Activated T-helper 2 cell treated with anti-CD3 and anti-CD28 coated beads, Interferon-gamma antibody, Interleukin-2, Interleukin-4, amounts not matched to agents 10 μg/mL and 5 μg/mL and 100 μg/mL, durations not matched to agents 14 hours and 24 hours and 36 hours (primary cell): ENCODE measurements at places on chromosomes 6 and 20.

GRCh38 chr6:12414096-12414675 lies 124.0 kb downstream of the EDN1 start:
- H3K4me1 ChIP-seq: no peaks in the 10 kb centered on the region
- no peak overlapping the region for H3K4me3 ChIP-seq
- H3K27ac ChIP-seq: no peak overlapping the region
- DNase-seq: no peak
- H3K36me3 ChIP-seq: no peaks in the 10 kb centered on the region

- H3K27ac ChIP-seq: no peak overlapping the region
- H3K27me3 ChIP-seq: peaks cover 2% of the 10 kb centered on the region
- no peaks in the 10 kb centered on the region for H3K4me1 ChIP-seq
- no peak for DNase-seq
- H3K36me3 ChIP-seq: no peaks in the 10 kb centered on the region
- no peak overlapping the region for H3K4me3 ChIP-seq
Observed at GRCh38 chr6:69907981-69908498, 41.7 kb downstream of the COL19A1 start.

GRCh38 chr6:90586546-90586835 lies 381 bp downstream of the MAP3K7 start:
- H3K27me3 ChIP-seq: peaks cover 17% of the 10 kb centered on the region
- H3K4me1 ChIP-seq: peaks cover 44% of the 10 kb centered on the region
- DNase-seq: no peak

DNA sequence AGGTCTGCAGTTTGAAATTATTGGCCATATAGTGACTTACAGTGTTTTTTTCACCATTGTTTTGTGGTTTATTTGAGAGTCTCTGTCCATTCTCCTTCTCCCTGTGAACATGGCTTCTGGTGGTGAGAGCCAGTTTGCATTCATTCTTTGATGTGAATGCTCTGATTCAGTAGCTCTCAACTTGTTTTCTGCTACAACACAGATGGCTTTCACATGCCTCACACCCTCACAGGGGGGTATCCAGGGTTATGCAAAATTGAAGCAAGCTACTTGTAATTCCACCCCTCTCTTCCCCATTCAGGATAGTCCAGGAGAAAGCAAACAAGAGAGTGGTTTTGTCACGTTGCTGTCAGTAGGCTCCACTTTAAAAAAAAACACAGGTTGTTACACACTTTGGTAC lies 55.6 kb downstream of the SLX4IP start:
- no peak overlapping the region for H3K4me3 ChIP-seq
- no peak overlapping the region for H3K27ac ChIP-seq
- no peaks in the 10 kb centered on the region for H3K27me3 ChIP-seq
- peaks cover 9% of the 10 kb centered on the region for H3K36me3 ChIP-seq
- H3K4me1 ChIP-seq: peaks cover 34% of the 10 kb centered on the region

DNA sequence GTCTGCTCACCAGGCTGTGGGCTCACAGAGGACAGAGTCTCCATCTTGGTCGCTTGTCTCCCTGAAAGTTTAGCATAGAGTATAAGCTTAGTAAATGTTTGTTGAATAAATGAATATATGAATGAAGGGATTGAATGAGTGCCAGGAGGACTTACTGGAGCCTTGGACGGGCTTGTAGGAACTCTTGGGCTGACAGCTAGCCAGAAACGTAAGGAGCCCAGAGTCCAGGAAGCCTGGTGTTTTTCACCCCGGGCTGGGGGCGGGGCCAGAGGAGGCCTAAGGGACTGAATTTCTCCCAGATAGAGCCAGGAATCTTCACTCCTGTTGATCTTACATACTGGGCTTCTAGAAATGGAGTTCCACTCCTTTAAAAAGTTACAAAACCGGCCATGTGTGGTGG lies 68.5 kb upstream of the SRSF6 start:
- no peak for DNase-seq
- H3K27ac ChIP-seq: no peak overlapping the region
- H3K27me3 ChIP-seq: peaks cover 2% of the 10 kb centered on the region
- H3K36me3 ChIP-seq: no peaks in the 10 kb centered on the region
- H3K4me1 ChIP-seq: no peaks in the 10 kb centered on the region

DNA sequence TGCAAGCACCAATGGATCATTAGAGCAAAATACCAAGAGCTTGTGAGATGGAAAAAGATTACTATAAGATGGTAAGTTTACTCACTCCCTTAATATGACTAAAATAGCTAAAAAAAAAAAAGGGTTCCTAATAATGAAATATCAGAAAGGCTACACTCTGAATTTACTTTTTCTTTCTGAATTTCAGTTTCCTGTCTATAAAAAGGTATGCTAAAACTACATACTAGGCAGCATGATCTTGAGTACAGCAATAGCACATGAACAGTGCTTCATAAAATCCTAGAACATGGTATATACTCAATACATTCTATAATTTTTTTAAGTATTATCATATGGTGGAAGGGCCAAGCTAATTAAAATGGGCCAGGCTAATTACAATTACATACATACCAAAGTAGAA lies 24.0 kb upstream of the FAM135A start:
- no peak overlapping the region for H3K27ac ChIP-seq
- peaks cover 19% of the 10 kb centered on the region for H3K27me3 ChIP-seq
- H3K36me3 ChIP-seq: no peaks in the 10 kb centered on the region

GRCh38 chr6:41064841-41065240 lies 7.3 kb downstream of the OARD1 start:
- no peak for DNase-seq
- peaks cover 26% of the 10 kb centered on the region for H3K4me1 ChIP-seq
- no peaks in the 10 kb centered on the region for H3K27me3 ChIP-seq
- H3K4me3 ChIP-seq: no peak overlapping the region

GRCh38 chr20:43188861-43189553 lies 699 bp downstream of the PTPRT start:
- peaks cover 2% of the 10 kb centered on the region for H3K4me1 ChIP-seq
- no peaks in the 10 kb centered on the region for H3K36me3 ChIP-seq
- no peak for DNase-seq
- no peak overlapping the region for H3K4me3 ChIP-seq

- no peak overlapping the region for H3K4me3 ChIP-seq
- H3K27me3 ChIP-seq: peaks cover 3% of the 10 kb centered on the region
- H3K4me1 ChIP-seq: no peaks in the 10 kb centered on the region
- H3K36me3 ChIP-seq: no peaks in the 10 kb centered on the region
- no peak for DNase-seq
Observed at GRCh38 chr6:169490246-169490641, 211.6 kb downstream of the WDR27 start.

DNA sequence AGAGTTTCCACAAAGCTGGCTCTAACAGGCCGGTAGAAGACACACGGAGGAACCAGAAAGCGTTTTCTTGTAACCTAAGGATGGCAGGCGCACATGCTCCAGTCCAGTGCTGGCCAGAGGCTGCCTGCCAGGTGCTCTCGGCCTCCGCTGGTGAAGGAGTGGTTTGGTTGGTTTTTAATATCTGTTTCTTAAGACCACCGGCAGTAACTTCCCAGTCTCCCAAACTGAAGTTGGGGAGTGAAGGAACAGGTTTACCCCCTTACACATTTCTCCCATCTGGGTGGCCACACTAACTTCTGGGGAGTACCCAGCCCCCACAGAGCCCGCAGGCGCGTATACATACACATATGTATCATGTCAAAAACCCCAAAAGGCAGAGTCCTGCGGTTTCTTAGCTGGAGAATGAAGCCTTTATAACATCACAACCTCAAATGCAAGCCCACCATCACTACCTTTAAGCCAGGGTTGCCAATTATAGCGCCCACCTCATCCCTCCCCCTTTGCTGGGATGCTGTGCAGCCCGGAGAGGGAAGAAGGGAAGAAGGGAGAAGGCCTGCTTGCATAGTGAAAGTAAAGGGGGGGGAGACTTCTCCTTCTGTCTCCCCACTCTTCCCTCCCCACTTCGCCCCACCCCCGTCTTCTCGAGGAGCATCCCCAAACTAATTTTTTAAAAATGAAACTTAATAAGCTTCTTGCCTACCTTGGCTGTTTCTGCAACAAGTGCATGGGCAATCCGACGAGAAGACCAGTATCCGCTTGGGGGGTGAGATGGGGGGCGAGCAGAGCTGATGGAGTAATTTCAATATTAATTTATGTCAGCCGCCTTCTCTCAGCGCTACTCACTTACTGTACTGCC lies 1.0 kb downstream of the TRERF1 start:
- H3K27me3 ChIP-seq: peaks cover 5% of the 10 kb centered on the region
- H3K4me3 ChIP-seq: peak overlapping the region; percentile 98
- peaks cover 33% of the 10 kb centered on the region for H3K36me3 ChIP-seq
- peaks cover 44% of the 10 kb centered on the region for H3K4me1 ChIP-seq
- DNase-seq: no peak

GRCh38 chr6:38179300-38179699 lies 359.8 kb downstream of the ZFAND3 start:
- DNase-seq: no peak
- no peaks in the 10 kb centered on the region for H3K27me3 ChIP-seq
- no peaks in the 10 kb centered on the region for H3K4me1 ChIP-seq
- no peaks in the 10 kb centered on the region for H3K36me3 ChIP-seq
- H3K4me3 ChIP-seq: no peak overlapping the region
- H3K27ac ChIP-seq: no peak overlapping the region

- no peaks in the 10 kb centered on the region for H3K36me3 ChIP-seq
- H3K27ac ChIP-seq: no peak overlapping the region
Observed at GRCh38 chr20:31604567-31605030, 490 bp upstream of the ID1 start.

GRCh38 chr20:56392881-56393482 lies 537 bp downstream of the CSTF1 start:
- peaks cover 40% of the 10 kb centered on the region for H3K4me1 ChIP-seq
- no peak overlapping the region for H3K4me3 ChIP-seq
- H3K27ac ChIP-seq: no peak overlapping the region
- DNase-seq: no peak
- peaks cover 61% of the 10 kb centered on the region for H3K36me3 ChIP-seq
- no peaks in the 10 kb centered on the region for H3K27me3 ChIP-seq

DNA sequence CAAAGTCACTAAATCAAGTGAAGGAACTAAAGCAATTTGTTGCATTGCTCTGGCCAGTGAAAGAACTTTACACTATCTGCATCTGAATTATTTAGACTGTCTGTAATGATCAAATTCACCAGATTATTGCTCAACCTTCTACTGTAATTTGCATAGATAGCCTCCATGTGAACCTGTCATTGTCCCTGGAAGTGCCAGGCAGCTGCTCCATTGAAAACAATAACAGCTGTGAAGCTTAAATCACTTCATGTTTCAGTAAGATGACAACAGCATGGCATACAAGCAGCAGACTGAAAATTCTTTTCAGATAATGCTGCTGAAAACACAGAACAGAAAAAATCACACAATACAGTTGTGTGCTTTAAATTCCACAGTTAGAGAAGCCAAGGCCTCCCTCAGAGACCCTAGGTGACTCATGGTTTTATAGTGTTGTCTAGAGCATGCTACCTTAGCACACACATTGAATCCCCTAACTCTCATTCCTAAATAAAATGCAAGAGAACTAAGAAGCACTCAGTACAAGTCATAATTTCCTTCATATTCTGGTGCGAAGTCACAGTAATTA lies 248.9 kb downstream of the TPBG start:
- no peaks in the 10 kb centered on the region for H3K36me3 ChIP-seq
- H3K4me1 ChIP-seq: no peaks in the 10 kb centered on the region
- H3K27me3 ChIP-seq: no peaks in the 10 kb centered on the region

DNA sequence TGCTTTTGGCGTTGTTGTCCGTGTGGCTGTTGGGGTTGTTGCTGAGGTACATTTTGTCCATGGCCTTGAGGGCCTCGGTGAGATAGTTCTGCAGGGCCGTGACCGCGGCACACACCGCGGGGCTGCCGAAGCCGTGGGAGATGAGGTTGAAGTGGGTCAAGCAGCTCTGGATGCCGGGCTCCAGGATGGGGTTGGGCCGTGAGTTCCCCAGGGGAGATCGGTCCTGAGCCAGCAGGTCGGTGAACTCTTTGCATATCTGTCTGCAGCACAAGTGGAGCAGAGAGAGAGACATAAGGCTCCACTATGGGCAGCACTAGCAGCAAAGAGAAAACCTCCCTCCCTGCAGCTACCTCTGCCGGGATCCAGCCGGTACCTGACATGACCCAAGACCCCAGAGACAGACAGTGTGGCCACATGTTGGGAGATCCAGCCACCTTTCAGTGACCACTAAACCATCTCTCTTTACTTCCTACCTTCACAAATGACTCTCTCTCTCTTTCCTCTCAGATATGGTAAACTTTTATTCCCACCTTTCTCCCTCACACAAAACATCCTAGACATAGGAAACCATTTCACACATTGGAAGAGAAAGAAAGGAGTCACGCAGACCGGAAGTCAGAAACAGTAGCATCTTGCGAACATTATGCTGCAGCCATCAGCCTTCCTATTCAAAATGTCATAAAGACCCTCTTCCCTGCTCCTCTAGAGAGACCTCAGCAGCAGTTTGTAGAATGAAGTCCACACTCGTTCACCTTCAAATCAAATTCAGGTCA lies 16.2 kb downstream of the TFAP2A start:
- H3K27ac ChIP-seq: no peak overlapping the region
- H3K27me3 ChIP-seq: peaks cover 83% of the 10 kb centered on the region
- H3K36me3 ChIP-seq: peaks cover 7% of the 10 kb centered on the region
- peaks cover 4% of the 10 kb centered on the region for H3K4me1 ChIP-seq

- H3K27me3 ChIP-seq: peaks cover 14% of the 10 kb centered on the region
- H3K27ac ChIP-seq: no peak overlapping the region
- peaks cover 7% of the 10 kb centered on the region for H3K4me1 ChIP-seq
- H3K4me3 ChIP-seq: no peak overlapping the region
- H3K36me3 ChIP-seq: no peaks in the 10 kb centered on the region
Observed at GRCh38 chr6:35492974-35493284, 4.0 kb downstream of the TEAD3 start.

- H3K36me3 ChIP-seq: no peaks in the 10 kb centered on the region
- peaks cover 25% of the 10 kb centered on the region for H3K4me1 ChIP-seq
- no peak overlapping the region for H3K4me3 ChIP-seq
- H3K27me3 ChIP-seq: peaks cover 4% of the 10 kb centered on the region
- no peak overlapping the region for H3K27ac ChIP-seq
- DNase-seq: no peak
Observed at GRCh38 chr20:17875981-17876385, 92.6 kb downstream of the SNX5 start.

- peaks cover 21% of the 10 kb centered on the region for H3K27me3 ChIP-seq
- no peak overlapping the region for H3K4me3 ChIP-seq
- H3K4me1 ChIP-seq: no peaks in the 10 kb centered on the region
- DNase-seq: no peak
Observed at GRCh38 chr6:30970946-30971345, 12.6 kb upstream of the MUC21 start.
